ENCODE measurements at places on chromosomes 7 and 10. TPM values are rescaled to one million over a fixed set of nuclear protein-coding genes. Genes with fewer than 3 reads are reported as not detected.
A peak's percentile ranks its signal among the peaks of the same experiment; 100 is the strongest.

Gene SOSTDC1
- 15.9 TPM for total RNA-seq

Gene RSPH10B2
- total RNA-seq, result 1.3 TPM

Gene VAX1
- total RNA-seq, result not detected

Gene COBL
- total RNA-seq, result 94.1 TPM

Gene SPDYE8
- not detected for total RNA-seq

DNA sequence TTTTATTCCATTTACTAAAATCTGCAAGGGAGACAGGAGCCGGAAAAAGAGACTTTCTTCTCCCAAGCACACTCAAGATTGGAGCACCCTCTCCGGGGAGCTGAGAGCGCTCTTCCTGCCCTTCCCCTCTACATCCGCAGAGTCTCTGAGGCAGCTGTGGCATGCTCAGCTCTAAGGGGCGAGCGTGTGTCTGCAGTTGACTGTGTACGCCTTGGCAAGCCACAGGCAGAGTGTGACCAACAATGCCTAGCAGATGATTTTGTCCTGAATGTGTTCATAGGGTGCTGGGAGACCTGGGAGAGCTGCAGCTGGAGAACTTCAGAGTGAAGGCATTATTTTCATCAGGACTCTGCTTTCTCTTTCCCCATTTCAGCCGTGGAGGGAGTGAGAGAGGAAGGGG is 20.7 kb downstream of the MTURN start:
- no peak for DNase-seq

- DNase-seq, result no peak
Measured at GRCh38 chr10:68870545-68871104, 30.5 kb upstream of the DDX50 start.

GRCh38 chr10:123781956-123782500 is 109.6 kb downstream of the CPXM2 start:
- no peak for DNase-seq

DNA sequence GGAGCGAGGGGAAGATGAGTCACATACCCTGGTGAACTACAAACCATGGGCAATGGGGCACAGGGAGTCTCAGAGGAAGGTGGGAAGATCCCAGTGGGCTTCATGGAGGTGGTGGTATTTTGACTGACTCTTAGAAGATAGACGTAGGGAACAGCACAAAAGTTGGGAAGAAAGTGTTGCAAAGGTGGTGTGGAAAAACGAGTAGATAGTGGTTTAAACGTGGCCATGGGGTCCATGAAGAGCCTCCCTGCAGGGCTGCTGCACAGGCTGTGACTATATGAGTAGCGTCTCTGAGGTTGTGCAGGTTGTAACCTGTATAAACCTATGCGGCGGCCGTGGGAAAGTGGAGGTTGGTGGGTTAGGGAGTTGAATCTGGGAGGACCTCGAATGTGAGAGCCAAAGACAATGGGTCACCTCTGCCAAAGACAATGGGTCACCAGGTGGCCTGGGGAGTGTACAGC is 13.8 kb downstream of the LZTS2 start:
- DNase-seq, result no peak

GRCh38 chr10:7950981-7951847 is 103.3 kb upstream of the GATA3 start:
- DNase-seq, result no peak

DNA sequence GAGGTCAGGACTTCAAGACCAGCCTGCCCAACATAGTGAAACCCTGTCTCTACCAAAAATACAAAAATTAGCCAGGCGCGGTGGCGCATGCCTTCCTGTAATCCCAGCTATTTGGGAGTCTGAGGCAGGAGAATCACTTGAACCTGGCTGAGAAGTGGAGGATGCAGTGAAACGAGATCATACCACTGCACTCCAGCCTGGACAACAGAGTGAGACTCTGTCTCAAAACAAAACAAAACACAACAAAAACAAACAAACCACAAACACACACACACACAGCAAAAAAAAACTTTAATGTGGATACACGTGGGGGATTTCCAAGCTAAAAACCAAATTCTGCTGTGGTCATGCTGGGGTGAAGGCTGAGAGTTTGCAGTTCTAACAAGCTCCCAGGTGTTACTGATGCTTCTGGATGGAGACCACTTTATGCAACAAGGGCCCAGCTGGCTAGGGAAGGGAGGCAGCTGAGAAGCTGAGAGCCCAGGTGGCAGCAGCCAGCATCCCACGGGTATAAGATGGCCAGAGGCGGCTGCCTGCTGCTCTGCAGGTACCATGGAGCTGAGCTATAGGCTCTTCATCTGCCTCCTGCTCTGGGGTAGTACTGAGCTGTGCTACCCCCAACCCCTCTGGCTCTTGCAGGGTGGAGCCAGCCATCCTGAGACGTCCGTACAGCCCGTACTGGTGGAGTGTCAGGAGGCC is at the start of gene ZP3:
Gene ZP3, plus strand, starts transcription at position 538 of the 699 bp plus-strand sequence. Its CDS starts 15 bp downstream, at position 553.
- DNase-seq, result no peak

DNA sequence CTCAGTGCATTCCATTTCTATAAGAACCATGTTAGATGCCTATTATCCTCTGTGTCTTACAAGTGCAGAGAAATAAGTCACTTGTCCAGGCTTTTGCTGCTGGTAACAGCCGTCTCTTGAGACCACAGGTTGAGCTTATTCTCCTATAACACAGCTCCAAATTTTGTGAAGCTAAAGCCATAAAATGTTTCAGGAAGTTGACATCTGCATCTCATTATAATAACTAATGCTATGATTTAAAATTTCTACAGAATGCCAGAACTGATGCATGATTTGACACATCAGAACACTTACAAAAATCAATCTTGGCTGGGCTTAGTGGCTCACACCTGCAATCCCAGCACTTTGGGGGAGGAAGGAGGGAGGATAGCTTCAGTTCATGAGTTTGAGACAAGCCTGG is 986.9 kb downstream of the TYW1 start:
- DNase-seq, result no peak

DNA sequence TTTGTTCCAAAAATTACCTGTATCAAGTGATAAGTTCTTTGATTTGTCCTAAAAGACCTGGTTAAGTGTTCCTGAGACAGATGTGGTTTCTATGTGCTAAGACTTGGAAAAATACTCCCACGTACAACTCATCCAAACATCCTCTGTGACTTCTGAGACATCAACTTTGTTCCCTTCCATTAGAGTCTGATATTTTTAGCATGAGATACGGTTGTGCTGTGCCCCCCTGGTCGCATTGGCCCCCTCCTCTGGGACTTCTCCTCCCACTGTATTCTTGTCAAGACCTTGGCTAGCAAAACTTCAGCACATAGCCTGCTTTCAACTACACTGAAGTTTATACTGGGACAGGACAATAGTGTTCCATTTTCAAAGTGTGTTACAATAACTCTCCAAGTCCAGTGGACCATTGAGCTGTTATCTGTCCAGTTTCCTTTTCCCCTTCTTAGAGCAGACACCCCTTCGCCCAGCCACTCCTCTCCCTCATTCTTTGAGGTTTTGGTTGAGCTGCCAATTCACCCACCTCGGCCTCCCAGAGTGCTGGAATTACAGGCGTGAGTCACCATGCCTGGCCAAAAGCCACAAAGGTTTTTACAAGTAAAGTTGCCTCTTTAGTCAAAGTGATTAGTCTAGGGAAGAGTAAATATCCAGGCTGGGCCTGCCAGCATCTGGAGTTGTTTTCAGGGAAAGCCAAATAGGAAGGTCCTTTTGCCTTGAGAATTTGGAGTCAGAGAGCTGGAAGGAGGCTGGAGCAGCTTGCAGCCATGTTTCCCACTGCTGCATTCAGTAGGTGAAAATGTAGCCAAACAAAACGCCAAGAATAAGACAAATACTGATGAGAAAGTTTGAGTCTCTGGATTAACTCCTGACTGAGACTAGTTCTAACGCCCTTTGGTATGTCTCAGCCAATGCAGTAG is 17.8 kb upstream of the PDLIM1 start:
- DNase-seq, result peak; percentile 77

GRCh38 chr10:17744341-17744861 is 7.6 kb upstream of the TMEM236 start:
- peak; percentile 13 for DNase-seq

GRCh38 chr7:55903985-55904759 is 16.9 kb downstream of the ZNF713 start:
- no peak for DNase-seq

GRCh38 chr7:47393406-47393805 is 188.5 kb downstream of the TNS3 start:
- peak; percentile 78 for DNase-seq

DNA sequence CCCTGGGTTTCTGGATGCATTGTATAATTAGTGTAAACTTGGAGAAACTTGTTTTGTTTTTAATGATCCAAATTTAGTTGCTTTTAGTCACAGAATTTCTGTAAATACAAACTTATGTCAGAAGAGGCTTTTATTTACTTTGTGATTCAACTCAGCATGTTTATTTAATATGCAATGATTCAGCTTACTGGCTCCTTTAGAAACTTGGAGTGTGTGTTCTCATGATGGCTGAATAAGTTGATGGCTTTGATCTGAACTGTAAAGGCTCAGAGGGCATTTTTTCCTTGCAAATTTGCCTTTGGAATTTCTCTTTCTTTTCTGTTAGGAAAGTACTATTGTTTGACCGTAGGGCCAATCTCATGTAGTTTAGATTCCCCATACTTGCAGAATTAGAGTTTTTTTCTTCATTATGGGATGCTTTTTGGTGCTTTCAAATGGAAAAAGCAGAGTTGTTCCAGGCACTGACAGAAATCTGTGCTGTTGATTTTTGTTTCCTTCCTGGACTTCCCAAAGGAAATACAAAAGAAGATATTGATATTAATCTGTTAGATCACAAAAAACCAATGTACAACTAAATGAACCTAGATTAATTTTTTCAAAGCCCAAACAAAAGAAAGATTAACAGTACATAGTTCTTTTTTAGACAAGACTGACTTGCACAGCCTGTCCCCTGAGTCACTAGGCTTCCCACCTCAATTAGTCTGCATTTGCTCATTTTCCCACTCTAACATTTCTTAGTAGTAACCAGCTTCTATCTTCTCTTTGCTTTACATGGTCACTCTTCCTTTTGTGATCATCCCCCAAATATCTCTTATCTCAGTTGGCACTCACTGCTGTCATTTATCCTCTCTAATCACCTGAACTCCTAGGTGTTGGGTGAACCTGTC is 96.8 kb upstream of the AGR3 start:
- no peak for DNase-seq

- DNase-seq, result no peak
Measured at GRCh38 chr10:3117486-3117885, 50.1 kb downstream of the PFKP start.

DNA sequence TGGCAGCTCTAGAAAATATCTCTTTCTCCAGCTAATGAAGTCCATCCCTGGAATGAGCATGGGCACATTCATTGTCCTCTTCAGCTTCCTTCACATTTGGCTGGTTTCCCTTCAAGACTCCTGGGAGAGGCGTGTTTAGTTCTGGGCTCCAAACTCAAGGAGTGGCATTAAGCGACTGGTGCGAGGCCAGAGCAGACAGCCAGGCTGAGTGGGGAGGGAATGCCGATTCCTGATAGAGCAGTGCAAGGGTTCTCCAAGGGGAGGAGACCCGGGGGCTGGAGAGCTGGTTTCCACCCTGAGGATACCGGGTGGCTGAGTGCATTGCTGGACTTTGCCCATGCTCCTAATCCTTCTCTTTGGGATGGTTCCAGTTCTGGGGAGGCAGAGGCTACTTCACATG is 372.1 kb downstream of the RPS24 start:
- DNase-seq, result peak; percentile 63

DNA sequence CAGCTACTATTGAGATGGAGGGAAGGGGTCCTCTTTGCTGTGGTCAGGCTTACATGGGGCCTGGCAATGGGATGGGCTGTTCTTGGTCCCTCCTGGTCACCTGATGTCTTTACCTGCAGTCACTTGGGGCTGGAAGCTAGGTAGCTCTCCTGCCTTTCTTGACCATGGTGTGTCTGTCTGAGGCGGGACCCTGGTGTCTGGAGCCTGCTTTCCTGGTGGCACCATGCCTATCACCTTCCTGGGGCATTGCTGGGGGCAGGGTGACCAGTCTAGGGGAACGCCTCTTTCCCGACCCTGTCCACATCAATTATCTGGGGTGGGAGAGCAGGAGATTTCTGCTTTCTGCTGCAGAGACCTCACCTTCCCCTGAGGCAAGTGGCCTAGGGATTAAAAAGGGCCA is 55.6 kb downstream of the ARHGAP22 start:
- DNase-seq, result no peak

DNA sequence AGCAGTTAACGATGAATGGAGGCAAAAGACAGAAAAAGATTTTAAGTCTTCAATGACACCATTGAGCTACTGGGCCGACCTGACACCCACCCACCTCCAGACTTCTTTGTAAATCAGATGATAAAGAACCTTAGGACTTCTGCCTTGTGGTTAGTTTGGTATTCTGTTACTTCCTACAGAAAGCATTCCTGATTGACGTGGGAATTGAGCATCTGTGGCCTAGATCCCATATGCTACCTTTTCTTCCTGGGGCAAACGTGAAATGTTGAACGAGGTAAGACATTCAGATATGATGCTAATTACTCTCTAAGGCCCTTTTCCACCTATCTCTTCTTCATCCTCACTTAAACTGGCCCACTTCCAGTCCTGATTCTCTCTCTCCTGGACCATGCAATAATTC is 10.2 kb downstream of the PRLHR start:
- no peak for DNase-seq

GRCh38 chr10:35409808-35410207 is 73.5 kb downstream of the CCNY start:
- DNase-seq, result no peak

DNA sequence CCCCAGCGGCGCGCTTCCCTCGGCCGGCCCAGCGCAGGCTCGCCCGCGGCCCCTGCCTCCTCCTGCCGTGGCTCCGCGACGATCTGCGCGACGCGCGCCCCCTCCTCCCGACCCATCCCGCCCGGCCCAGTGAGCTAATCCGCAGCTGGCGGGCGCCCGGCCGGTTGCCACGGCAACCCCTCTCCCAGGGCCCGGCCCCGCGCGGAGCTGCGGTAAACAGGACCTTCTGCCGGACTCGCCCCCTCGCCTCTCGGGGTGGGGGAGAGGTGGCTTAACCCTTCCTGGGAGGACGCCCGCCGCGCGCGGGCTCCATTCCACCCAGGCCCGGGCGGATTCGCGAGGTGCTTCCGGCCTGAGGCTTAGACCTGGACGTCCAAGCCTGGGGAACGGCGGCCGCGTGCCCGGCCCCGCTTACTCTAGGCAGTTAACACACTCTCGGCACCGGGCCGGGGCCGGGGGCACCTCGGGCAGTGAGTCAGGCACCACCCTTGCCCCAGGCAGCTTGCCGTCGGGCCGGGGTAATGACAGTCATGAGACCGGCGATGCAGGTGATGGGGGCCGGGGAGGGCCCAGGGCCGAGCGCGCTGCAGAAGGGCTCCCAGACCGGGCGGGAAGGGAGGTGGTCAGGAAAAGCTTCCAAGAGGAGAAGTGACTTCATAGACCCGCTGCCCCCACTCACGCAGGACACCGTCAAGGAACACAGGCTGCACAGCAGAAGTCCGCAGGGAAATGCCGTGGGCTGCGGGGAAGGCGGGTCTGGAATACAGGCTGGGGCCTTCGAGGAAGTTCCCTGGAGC is at the start of gene DENND2A:
Gene DENND2A, minus strand, starts transcription at position 87 of the 797 bp plus-strand sequence. CDS start 38,416 bp downstream, outside the sequence.
- DNase-seq, result no peak
